ENCODE measurements at places on chromosomes 12 and 14. TPM values are rescaled to one million over a fixed set of nuclear protein-coding genes. Genes with fewer than 3 reads are reported as not detected.

The LYZ gene
- total RNA-seq, result not detected

The CATSPERB gene
- not detected for total RNA-seq

The C12orf60 gene
- total RNA-seq, result 1.8 TPM

The PYGL gene
- 98.7 TPM for total RNA-seq

The IQSEC3 gene
- total RNA-seq, result 0.44 TPM

The RFLNA gene
- total RNA-seq, result 1.5 TPM

The ADCY4 gene
- total RNA-seq, result 0.94 TPM

The P2RX2 gene
- total RNA-seq, result not detected
